Brain microvascular endothelial cell (primary cell): ENCODE measurements at places on chromosomes 1 and 21.

- DNase-seq, result no peak
Measured at GRCh38 chr1:245247801-245248200, 93.0 kb downstream of the KIF26B start.

- peak; percentile 34 for DNase-seq
Measured at GRCh38 chr1:222331340-222331739, 216.6 kb downstream of the HHIPL2 start.

- peak; percentile 44 for DNase-seq
Measured at GRCh38 chr21:18499761-18500376, 96.3 kb upstream of the TMPRSS15 start.

DNA sequence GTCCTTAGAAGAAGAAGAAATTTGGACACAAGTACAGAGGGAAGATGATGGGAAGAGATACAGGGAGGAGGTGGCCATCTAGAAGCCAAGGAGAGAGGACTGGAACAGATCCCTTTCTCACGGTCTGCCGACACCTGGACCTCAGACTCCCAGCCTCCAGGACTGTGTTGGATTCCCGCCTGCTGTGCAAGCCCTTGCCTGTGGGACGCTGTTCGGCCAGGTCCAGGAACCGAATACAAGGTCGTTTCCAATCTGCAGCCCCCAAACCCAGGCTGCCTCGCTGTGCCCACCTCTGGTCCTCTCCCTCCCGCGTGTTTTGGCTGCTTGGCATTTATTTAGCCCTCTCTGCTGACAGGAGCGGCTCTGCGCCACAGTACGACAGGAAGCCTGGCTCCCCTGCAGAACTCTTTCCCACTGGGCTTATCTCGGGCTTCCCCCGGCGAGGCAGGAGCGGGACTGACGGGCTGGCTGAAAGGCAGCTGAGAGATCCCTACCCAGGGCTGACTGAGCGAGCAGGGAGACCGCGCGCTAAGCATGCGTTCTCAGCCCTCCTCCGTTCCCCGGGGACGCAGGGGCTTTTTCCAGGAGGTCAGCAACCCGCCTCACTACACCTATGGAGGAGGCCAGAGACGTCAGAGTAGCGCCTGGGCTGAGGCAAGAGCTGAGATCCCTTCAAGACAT, 238.4 kb downstream of the TNR start:
- no peak for DNase-seq

GRCh38 chr21:42193721-42194120, 25.2 kb upstream of the ABCG1 start:
- no peak for DNase-seq

- no peak for DNase-seq
Measured at GRCh38 chr1:197567442-197567841, 207.8 kb downstream of the DENND1B start.

- no peak for DNase-seq
Measured at GRCh38 chr1:194341587-194341986, 1155.2 kb upstream of the B3GALT2 start.

- no peak for DNase-seq
Measured at GRCh38 chr21:25528515-25528914, 78.8 kb downstream of the MRPL39 start.

DNA sequence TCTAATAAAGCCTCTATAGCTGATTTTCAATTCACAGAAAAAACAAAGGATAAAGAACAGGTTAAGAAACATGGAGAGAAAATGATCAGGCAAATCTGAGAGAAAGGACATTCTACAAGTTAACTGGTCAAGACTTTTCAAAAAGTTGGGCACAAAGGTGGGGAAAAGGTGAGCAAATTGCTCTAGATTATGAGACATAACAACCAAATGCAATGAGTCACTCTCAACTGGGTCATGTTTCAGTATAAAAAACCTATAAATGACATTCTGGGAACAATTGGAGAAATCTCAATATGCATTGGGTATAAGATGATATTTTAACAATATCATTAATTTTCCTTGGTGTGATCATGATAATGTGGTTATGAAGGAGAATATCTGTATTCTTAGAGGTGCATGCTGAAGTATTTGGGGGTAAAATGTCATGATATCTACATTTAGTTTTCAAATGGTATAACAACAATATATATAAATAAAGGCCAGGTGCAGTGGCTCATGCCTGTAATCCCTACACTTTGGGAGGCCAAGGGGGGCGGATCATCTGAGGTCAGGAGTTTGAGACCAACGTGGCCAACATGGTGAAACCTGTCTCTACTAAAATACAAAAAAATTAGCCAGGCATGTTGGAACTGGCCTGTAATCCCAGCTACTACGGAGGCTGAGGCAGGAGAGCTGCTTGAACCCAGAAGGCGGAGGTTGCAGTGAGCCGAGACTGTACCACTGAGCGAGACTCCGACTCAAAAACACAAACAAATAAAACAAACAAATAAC, 27.0 kb downstream of the ANKRD13C start:
- no peak for DNase-seq

GRCh38 chr1:198143797-198144196, 13.0 kb upstream of the NEK7 start:
- DNase-seq, result no peak

DNA sequence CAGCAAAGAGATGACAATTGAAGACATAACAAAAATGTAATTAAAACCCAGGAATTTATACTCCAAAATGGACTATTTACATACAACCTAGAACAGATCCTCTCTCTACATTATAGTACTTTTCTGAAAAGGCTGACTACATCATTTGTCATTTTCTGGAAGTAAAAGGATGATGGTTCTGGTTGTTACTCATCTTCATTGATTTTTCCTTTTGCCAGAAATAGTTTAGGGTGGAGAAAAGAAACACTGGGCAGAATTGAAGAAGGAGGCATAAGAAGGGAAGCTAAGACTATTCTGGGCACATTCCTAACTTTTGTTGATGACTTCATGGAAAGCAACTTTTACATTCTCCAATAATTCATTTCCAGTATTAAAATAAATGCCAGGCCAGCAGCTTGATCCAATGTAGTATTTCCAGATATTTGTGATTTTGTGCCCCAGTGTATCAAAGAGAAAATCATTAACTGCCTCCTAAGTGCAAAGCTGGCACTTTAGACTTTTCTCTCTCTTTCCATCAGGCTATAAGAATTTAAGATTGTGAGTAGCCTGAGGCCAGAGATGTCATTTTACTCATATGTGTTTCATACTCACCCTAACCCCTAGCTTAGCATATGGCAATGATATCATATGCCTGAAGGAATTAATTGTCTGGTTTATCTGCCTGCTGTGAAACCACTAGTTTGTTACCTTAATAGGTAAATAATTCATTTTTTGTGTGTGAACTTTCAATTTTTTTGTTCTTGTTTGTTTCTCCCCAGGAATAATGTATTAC, 369.5 kb upstream of the LYPLAL1 start:
- no peak for DNase-seq

GRCh38 chr1:218266356-218266755, 18.7 kb upstream of the RRP15 start:
- no peak for DNase-seq

DNA sequence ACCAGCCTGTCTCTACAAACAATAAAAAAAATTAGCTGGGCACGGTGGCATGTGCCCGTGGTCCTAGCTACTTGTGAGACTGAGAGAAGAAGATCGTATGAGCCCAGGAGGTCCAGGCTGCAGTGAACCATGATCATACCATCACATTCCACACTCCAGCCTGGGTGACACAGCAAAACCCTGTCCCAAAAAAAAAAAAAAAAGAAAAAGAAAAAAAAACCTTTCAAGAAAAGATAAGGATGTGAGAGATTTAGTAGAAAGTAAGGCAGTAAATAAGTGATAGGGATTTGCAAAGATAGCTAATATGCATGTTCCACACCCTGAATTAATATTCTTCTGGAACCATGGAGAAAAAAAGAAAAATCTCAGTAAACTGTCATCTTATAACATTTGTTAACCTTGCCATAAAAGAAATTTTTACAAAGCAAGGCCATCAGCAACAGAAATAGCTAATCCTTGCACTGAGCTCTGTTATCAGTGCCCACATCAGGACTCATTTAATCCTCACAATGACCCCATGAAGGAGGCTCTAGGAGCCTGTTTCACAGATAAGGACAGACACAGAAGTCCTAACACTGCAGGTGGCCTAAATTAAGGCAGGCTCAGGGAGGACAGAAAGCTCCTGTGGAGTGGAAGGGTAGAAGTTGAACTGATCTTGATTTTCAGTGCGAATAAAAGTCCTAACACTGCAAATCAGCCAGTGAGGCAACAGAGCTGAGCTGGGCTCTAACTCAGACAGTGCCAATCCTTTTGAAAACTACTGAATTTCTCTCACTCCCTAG, 7.6 kb downstream of the GNB1 start:
- no peak for DNase-seq

- DNase-seq, result no peak
Measured at GRCh38 chr1:41361495-41362356, 492 bp downstream of the FOXO6 start.

DNA sequence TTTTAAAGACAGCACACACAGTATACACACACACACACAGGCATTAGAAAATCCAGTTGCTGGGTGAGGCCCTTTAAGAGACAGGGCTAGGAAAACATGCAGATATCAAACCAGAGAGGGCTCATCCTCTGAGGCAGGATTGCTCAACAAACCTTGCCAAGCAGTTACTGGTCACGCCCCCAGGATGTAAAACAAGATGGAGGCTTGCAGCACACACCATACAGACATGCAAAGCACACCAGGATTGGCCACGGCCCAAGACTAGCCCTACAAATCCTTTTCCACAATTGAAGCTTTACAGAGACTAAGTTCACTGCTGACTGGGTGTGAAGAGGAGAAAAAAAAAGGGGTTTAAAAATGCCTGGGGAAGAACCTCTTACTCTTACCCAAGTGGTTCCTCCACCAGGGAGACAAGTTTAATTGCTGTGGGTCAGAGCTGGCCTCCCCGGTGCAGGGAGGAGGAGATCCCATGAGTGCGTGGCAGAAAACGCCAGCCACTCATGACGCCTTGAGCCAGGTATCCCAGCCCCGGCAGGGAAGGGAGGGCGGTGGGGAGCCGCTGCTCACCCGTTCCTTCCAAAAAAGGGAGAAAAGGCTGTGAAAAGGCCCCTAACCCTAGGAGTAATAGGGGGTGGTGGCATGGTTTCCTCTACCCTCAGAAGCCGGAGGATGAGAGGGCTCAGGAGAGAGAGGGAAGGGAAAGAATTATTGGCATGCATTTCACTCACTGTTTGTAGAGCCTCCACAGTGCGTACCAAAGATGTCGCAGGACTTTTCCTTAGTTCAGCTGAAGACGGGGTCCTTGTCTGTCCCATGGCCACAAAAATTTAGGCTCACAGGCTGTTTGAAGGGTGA, 594.6 kb upstream of the ZP4 start:
- DNase-seq, result peak; percentile 94

- no peak for DNase-seq
Measured at GRCh38 chr1:64231153-64231552, 27.7 kb downstream of the UBE2U start.

DNA sequence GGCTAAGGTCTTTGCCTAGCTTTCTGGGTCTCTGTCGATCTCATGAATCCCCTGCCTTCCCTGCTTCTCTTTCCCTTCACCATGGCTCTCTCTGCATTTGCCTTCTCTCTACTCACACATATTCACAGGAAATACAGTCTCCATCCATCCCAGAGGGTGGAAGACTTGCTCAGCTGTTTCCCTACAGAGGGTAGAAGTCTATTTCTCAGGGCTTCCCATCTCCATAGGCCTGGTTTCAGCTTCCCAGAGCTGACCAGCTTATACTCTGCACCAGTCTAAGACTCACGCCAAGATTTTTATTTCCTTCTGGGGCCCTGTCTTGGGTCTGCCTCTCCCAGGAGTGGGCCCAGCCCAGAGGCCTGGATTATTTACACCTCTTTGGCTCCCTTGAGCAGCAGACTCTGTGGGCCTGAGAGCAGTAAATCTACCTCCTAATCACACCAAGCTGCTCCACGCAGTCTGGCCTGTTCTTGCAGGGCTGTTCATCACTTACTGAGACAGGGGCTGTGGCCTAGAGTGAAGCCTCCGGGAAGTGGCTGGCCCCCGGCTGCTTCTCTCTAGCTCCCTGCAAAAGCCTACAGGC, 102.5 kb downstream of the PLXNA2 start:
- no peak for DNase-seq

DNA sequence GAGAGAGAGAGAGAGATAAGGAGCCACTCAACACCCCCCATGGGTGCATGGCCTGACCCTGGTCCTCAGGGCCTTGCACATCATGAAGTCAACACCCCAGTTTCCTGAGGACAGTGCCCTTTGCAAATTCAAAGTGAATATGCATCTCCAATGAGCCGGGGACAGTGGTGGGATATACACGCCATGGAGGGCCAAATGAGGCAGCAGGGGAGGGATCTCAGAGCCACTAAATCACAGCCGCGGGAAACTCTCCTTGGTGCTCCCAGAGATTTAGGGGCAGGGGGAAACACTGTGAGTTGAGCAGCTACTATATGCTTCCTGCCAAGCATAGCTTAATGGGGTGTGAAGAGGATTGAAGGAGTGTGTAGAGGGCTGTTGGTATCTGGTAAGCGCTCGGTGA, 35.5 kb downstream of the MATN1 start:
- no peak for DNase-seq

- DNase-seq, result no peak
Measured at GRCh38 chr1:106435269-106435668, 621.2 kb upstream of the PRMT6 start.

DNA sequence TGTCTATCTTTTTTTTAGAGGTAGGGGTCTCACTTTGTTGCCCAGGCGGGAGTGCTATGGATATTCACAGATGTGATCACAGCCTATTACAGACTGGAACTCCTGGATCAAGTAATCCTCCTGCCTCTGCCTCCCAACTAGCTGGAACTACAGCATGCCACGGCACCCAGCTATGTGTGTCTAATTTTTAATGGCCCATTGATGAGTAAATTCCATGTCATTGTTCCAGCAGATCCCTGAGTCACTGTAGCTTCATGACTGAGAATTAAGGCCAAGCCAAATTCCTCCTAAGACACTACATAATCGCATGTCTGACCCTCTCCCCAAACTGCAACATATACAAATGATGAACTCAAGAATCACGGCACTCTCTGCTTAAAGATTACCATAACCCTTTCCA, 84.2 kb upstream of the RGS2 start:
- no peak for DNase-seq

DNA sequence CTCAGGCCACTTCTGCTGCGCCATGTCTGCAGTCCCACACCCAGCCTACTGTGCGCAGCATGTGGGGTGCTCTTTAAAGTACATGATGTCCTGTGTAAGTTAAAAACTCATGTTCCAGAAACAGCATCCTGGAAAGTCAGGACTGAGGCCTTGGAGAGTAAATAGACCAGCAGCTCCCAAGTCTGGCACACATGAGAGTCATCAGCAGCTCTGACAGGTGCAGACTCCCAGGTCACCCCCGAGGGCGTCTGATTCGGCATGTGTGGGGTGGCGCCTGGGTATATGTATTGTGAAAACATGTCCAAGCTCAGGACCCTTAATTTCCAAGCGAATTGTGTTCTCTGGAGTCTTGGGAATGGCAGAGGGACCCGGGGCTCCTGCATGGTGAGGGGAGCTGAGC, 120.1 kb upstream of the RUNX3 start:
- DNase-seq, result no peak

GRCh38 chr1:10854856-10855459, 58.5 kb upstream of the CASZ1 start:
- no peak for DNase-seq
